Stimulated activated CD8-positive, alpha-beta memory T cell treated with anti-CD3 and anti-CD28 coated beads, Interleukin-4, amount 100 ng/mL, for 48 hours (primary cell): ENCODE measurements at places on chromosomes 1 and 21.

GRCh38 chr1:44242746-44243145 is 29.5 kb downstream of the DMAP1 start:
- DNase-seq = no peak

GRCh38 chr21:21971384-21971783 is 973.2 kb downstream of the NCAM2 start:
- DNase-seq = no peak

DNA sequence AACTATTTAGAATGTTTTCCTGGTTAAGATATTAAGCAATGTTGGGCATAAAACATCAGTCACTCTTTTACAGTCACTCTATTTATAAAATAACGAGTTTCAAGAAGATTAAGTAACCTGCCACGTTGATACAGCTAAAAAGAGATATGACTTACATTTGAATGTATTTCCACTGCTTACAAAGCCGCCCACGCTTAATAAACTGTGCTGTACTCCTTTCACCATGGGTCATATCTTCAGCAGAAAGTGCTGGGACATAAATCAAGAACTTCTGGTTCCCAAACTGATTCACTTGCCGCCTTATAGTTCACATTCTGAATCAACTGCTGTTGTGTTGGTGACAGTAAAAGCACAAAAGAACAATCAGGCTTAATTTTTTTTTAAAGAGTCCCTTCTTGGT is 666.7 kb downstream of the NCAM2 start:
- no peak for DNase-seq

GRCh38 chr1:229186373-229187056 is 84.4 kb upstream of the RAB4A start:
- DNase-seq = peak; percentile 35

DNA sequence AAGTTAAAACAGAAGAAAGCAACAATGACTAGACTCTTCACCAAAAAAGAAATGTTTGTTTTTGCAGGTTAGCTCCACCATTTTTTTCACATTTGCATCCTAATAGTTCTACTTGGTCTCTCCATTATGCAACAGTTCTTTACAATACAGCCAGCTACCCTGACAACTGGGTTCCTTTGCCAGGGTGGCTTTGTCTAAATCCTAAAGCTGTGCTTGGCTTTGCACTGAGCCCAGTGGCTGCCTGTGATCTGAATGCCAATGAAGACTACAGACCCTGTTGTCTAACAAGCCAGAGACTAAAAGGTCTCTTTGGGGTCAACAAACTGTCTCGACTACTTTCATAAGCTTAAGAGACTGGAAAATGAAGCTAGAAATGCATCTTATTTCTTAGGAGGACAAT is 112.0 kb downstream of the AKT3 start:
- no peak for DNase-seq

DNA sequence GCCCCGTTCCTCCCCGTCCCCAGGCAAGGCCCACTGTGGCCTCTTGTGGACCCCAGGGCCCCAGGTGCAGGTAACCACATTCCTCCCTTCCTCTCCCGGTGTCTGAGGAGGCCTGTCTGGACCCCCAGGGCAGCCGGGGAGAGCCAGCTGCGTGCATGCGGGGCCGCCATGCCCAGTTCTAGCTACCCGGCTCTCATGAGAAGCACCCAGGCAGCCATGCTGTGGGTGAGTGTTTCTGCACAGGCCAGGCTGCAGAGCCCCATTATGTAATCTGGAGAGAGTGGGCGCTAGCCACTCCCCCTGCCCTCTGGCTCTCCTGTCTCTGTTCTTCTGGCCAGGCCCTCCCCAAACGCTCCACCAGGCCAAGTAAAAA is 18.4 kb upstream of the PLEKHG5 start:
- DNase-seq = no peak

DNA sequence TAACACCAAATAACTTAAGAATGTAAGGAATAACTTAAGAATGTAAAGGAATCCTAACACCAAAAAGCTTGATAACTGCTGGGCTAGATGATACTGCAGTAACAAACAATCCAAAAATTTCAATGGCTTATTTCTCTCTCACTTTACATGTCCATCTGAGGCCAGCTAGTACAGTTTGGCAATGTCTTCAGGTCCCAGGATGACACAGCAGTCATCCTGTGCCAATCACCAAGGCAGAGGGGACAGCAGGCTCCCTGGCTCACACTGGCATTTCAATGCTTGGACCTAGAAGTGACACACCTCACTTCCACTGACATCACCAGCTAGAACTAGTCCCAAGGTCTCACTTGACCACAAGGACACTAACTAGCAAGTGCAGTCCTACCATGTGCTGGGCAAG is 15.3 kb downstream of the DNAJC11 start:
- no peak for DNase-seq

GRCh38 chr1:194133152-194133551 is 946.7 kb upstream of the B3GALT2 start:
- DNase-seq = no peak

GRCh38 chr21:43283136-43283924 is 114.5 kb downstream of the CRYAA start:
- no peak for DNase-seq

GRCh38 chr1:8910914-8911313 is 32.4 kb upstream of the ENO1 start:
- DNase-seq = no peak

- no peak for DNase-seq
Observed at GRCh38 chr1:87451229-87451920, 122.7 kb downstream of the LMO4 start.

DNA sequence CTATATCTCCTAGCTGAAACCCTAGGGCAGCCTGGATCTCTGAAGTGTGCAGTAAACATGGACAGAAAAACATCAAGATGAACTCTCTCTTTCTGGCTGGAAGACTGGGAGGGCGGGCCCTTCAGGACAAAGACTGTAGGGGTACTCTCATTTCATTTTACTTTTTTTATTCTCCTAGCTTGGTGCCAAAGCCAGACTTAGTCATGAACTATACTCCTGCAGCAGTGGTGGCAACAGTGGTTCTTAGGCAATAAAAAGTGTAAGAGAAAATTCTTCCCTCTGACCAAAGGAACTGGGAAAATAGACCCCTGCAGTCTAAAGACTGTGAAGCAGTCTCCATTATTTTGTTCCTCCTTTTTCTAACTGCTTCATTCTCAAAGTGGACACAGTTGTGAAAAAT is 213.8 kb upstream of the JUN start:
- no peak for DNase-seq

DNA sequence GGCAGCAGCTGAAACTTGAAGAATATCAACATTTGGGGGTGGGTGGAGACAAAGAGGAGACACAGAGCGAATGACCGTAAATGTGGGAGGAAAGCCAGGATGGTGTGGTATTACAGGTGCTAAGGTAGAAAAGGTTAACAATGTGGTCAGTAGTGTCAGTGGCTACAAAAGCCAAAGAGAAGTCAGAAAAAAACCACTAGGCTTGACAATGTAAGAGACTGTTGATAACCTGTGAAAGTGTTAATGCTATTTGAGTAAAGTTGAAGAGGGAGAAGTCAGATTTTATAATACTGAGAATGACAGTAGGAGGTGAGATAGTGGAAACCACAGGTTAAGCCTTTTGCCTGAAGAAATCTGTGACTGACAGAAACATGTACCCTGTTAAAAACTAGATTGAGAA is 120.8 kb downstream of the CLEC20A start:
- no peak for DNase-seq

DNA sequence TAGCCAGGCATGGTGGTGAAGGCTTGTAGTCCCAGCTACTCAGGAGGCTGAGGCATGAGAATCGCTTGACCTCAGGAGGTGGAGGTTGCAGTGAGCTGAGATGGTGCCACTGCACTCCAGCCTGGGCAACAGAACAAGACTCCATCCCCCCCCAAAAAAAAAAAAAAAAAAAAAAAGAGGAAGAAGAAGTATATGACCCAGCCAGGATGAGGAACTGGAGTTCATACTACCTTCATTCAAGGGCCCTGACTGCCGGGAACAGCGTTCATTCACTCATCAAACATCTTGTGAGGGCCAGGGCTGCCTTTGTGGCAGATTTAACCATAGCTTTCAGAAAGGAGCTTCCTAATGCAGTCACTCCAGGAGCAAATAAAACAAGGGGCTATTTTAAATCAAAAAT is 127.6 kb downstream of the MRPS6 start:
- DNase-seq = no peak

GRCh38 chr1:206812471-206812870 is 40.2 kb upstream of the IL10 start:
- no peak for DNase-seq

GRCh38 chr1:221923929-221924598 is 182.2 kb upstream of the DUSP10 start:
- no peak for DNase-seq

DNA sequence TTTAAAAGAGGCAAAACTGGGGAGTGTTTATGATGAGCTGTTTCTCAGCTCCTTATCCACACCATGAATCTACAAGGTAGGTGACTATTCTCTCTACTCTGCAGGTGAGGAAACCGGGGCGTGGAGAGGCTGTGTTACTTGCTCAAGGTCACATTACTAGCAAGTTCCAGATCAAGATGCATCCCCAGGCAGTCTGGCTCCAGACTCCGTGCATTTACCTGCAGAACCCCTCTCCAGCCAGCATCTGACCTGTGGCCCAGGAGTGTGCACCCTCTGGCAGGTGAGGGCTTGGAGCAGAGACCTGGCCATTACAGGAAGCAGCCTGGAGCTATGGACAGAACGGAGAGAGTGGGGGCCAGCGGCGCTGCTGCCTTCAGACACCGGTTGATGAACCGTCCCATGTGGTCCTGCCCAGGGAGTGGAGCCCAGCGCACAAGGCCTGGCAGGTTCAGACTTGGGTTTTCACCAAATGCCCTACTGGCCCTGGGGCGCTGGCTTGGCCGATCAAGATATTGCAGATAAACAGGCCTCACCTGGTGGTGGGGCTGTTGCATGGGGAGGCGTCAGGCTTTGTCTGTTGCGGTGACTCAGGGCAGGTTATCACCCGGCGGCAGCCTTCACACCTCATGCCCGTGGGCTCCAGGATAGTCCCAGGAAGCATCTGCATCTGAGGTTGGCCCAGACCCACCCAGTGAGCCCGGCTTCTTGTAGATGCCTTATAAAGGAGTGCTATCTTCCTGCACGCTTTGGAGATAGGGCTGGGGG is 29.2 kb upstream of the WNT4 start:
- DNase-seq = no peak

DNA sequence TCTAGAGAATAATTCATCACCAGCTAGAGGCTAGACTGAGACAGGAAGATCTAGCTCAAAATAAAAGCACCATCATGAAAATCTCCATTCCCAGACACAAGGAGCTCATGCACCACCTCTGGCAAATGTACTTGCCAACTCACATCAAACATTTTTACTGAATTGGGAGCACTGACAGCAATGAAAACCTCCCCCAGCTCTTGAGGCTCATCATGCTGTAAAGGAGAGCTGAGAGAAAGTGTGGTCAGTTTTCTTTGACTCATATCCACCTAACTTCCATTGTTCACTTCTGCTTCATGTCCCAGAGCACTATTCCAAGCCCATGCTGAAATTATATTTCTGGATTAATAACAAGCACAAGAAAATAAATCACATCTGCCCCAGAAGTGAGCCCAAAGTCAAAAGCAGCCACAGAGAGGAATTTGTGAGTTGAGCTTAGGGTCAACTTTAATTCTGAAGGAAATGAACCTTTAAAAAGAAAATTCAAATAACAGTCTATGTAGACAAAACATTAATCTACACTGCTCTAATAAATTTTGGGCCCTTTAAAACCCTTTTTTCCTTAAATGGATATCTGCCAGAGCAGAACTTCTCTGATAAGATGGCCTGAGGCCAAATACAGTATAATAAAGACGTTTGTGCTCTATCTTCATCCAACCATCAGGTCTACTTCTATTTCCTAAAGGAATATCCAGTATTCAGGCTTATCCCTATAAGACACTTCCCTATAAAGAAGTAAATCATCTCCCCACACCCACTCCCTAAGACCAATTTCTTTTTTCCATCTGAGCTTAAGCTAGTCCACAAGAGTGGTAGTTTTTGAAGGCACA is 85.9 kb upstream of the ADAM30 start:
- no peak for DNase-seq

- DNase-seq = no peak
Observed at GRCh38 chr1:39130325-39130724, 74.2 kb upstream of the MACF1 start.

- no peak for DNase-seq
Observed at GRCh38 chr21:18253221-18253620, 8.6 kb downstream of the CHODL start.

DNA sequence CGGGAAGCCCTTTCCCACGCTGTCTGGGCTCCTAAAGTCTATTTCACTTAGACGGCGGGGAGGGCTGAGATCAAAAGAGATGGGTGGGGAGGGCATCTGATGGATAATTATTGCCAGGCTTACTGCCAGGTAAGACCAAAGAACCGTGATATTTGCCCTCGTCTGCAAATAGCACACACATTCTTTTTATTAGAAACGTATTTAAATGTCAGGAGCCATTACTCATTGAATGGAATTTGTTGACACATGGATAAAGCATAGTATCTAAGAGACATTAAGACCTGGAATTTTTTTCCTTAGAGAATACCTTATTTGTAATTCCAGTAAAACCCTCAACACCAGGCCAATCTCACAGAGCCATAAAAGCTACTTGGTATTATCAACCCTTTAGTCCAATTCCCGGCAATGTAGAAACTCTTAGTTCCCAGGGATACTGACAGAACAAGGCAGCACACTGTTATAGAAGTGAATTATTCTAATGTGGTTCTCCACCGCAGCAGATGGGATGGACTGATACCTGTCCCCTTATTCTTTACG is 10.6 kb downstream of the URB1 start:
- no peak for DNase-seq

GRCh38 chr1:26844424-26845196 is 18.1 kb downstream of the ZDHHC18 start:
- no peak for DNase-seq

- no peak for DNase-seq
Observed at GRCh38 chr1:166999500-167000055, 10.5 kb downstream of the MAEL start.

DNA sequence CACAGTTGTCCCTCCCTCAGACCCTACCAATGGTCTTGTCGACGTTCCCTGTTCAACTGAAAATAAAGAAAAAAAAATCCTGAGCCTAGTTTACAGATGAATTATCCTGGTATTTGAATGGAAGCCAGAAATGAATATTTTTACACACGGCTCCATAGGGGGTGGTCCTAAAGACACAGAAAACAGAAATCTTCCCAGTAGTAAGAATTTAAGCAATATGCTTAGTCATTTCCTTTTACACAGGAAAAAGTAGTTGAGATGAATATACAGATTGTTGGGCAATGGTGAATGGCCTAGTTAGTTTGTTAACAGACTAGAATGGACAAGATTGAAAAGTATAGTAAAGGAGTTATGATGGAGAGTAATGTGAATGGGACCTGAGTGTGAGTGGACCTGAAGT is 67.4 kb downstream of the RGS18 start:
- no peak for DNase-seq

- no peak for DNase-seq
Observed at GRCh38 chr1:168266644-168267186, 14.0 kb upstream of the TBX19 start.

DNA sequence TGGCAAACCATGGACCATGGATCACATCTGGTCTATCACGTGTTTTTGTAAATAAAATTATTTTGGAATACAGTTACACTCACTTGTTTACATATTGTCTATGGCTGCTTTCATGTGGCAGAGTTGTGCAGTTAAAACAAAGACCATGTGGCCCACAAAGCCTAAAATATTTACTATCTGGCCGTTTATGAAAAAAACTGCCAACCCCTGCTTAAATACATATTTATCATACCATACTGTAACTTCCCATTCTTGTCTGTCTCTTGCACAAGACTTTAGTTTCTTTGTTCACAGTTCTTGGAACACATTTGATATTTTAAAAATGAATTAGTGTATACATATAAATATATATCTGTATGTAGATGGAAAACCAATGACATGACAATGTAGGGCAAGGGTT is 141.5 kb downstream of the PAPPA2 start:
- DNase-seq = no peak

GRCh38 chr21:27062443-27062842 is 95.6 kb upstream of the ADAMTS5 start:
- DNase-seq = no peak
